ENCODE measurements at places on chromosomes 4 and X.

- no peak for DNase-seq
These were observed 8.4 kb upstream of the NUP54 start for GRCh38 chr4:76156635-76157034.

- no peak for DNase-seq
These were observed 24.8 kb downstream of the CPE start for GRCh38 chr4:165403637-165404036.

GRCh38 chr4:2646396-2647149, 109.6 kb downstream of the TNIP2 start:
- DNase-seq, result no peak

GRCh38 chr4:140851032-140851636, 94.9 kb upstream of the TBC1D9 start:
- DNase-seq, result peak; percentile 6

GRCh38 chr4:85812776-85813175, 337.8 kb downstream of the ARHGAP24 start:
- peak; percentile 75 for DNase-seq

- no peak for DNase-seq
These were observed 101.9 kb upstream of the BCOR start for GRCh38 chrX:40199704-40200103.

- no peak for DNase-seq
These were observed 7.6 kb upstream of the DCLK2 start for GRCh38 chr4:150070464-150071170.
